Purkinje cell (primary cell): ENCODE measurements at places on chromosomes 2 and 18. TPM values are rescaled to one million over a fixed set of nuclear protein-coding genes. Genes with fewer than 3 reads are reported as not detected.

Gene ADAM17
- polyA plus RNA-seq = 6.0 and 12.4 TPM in 2 replicates

Gene PLGLB2
- 1.7 TPM in 1 of 2 replicates, not detected in the other for polyA plus RNA-seq

Gene ZNF142
- polyA plus RNA-seq = 2.4 and 2.9 TPM in 2 replicates

Gene TGFBRAP1
- 2.3 and 3.5 TPM in 2 replicates for polyA plus RNA-seq

Gene LONRF2
- 7.2 and 13.5 TPM in 2 replicates for polyA plus RNA-seq

Gene NCKAP1
- polyA plus RNA-seq = 155 and 160 TPM in 2 replicates

Gene BOLL
- 0.46 and 1.8 TPM in 2 replicates for polyA plus RNA-seq

Gene NAT8
- polyA plus RNA-seq = 2.2 TPM in 1 of 2 replicates, not detected in the other

Gene NT5DC4
- 0.18 TPM in 1 of 2 replicates, not detected in the other for polyA plus RNA-seq

Gene NEURL3
- not detected in 2 replicates for polyA plus RNA-seq

Gene GCKR
- not detected in 2 replicates for polyA plus RNA-seq

Gene CFC1
- polyA plus RNA-seq = 0.39 and 0.85 TPM in 2 replicates

Gene CYP26B1
- 1.1 and 2.8 TPM in 2 replicates for polyA plus RNA-seq

Gene HOXD3
- not detected in 2 replicates for polyA plus RNA-seq

Gene DUSP19
- polyA plus RNA-seq = 4.4 and 4.7 TPM in 2 replicates

Gene GKN1
- polyA plus RNA-seq = 2.8 and 5.7 TPM in 2 replicates

Gene SPC25
- 3.7 and 7.0 TPM in 2 replicates for polyA plus RNA-seq

Gene ZNF513
- polyA plus RNA-seq = 0.47 and 3.0 TPM in 2 replicates

Gene ANKRD53
- not detected in 2 replicates for polyA plus RNA-seq

Gene ZNG1B
- polyA plus RNA-seq = 157 and 180 TPM in 2 replicates

Gene STON1
- polyA plus RNA-seq = 5.3 and 6.6 TPM in 2 replicates

Gene LIMS2
- 0.17 and 2.3 TPM in 2 replicates for polyA plus RNA-seq

Gene RNPEPL1
- polyA plus RNA-seq = 0.19 and 0.25 TPM in 2 replicates

Gene NPHP1
- polyA plus RNA-seq = 6.0 and 13.1 TPM in 2 replicates

Gene GPR55
- not detected in 2 replicates for polyA plus RNA-seq

Gene TNFAIP6
- 0.17 and 1.4 TPM in 2 replicates for polyA plus RNA-seq

Gene OBSL1
- 11.5 and 14.0 TPM in 2 replicates for polyA plus RNA-seq

Gene PCARE
- polyA plus RNA-seq = 0.22 TPM in 1 of 2 replicates, not detected in the other

Gene DHX57
- 36.7 and 48.5 TPM in 2 replicates for polyA plus RNA-seq

Gene RAB17
- polyA plus RNA-seq = not detected in 2 replicates

Gene FMNL2
- 13.8 and 22.4 TPM in 2 replicates for polyA plus RNA-seq

Gene UGT1A8
- not detected in 2 replicates for polyA plus RNA-seq

Gene SIX2
- polyA plus RNA-seq = not detected in 2 replicates

Gene ERCC3
- polyA plus RNA-seq = 26.8 and 31.4 TPM in 2 replicates

Gene SH2D6
- not detected in 2 replicates for polyA plus RNA-seq

Gene LIMS4
- not detected in 2 replicates for polyA plus RNA-seq

Gene ATF2
- 36.1 and 39.1 TPM in 2 replicates for polyA plus RNA-seq

Gene CD207
- not detected in 2 replicates for polyA plus RNA-seq

Gene COBLL1
- 7.1 and 10.9 TPM in 2 replicates for polyA plus RNA-seq

Gene SLC4A5
- polyA plus RNA-seq = not detected in 2 replicates

Gene AQP4
- polyA plus RNA-seq = 28.2 and 71.7 TPM in 2 replicates

Gene USP34
- 76.0 and 77.9 TPM in 2 replicates for polyA plus RNA-seq

Gene LOXHD1
- polyA plus RNA-seq = 0.70 TPM in 1 of 2 replicates, not detected in the other

Gene AGAP1
- 9.6 and 10.4 TPM in 2 replicates for polyA plus RNA-seq

Gene ITGA6
- 1.2 and 2.0 TPM in 2 replicates for polyA plus RNA-seq

Gene KCNK3
- polyA plus RNA-seq = 0.16 and 0.39 TPM in 2 replicates

Gene TMEM127
- polyA plus RNA-seq = 12.0 and 13.6 TPM in 2 replicates

Gene KLHL14
- polyA plus RNA-seq = 0.20 TPM in 1 of 2 replicates, not detected in the other

Gene AGXT
- polyA plus RNA-seq = not detected in 2 replicates
